Effector CD4-positive, alpha-beta T cell (primary cell): ENCODE measurements at places on chromosomes 6 and 20.
A peak's percentile ranks its signal among the peaks of the same experiment; 100 is the strongest.

GRCh38 chr6:36633915-36634314 is 39.8 kb downstream of the SRSF3 start:
- DNase-seq, result no peak

GRCh38 chr6:134247844-134248580 is 69.9 kb downstream of the SGK1 start:
- DNase-seq, result no peak

DNA sequence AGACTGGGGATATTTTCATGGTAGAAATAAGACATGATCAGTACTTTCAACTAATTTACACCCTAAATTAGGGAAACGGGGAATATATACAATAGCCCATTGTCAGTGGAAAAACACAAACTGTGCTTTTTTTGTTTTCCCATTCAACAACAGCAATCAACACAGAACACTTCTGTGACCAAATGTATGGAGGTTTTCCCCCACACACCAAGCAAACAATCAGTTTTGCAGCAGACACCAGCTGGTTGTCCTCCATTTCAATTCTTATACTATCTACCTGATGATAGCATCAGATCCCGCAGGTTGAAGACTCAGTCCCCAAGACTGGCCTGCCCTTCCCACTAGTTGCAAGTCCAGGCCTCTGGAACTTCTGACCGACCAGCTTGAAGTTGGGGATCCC is 4.5 kb downstream of the HINT3 start:
- DNase-seq, result no peak

DNA sequence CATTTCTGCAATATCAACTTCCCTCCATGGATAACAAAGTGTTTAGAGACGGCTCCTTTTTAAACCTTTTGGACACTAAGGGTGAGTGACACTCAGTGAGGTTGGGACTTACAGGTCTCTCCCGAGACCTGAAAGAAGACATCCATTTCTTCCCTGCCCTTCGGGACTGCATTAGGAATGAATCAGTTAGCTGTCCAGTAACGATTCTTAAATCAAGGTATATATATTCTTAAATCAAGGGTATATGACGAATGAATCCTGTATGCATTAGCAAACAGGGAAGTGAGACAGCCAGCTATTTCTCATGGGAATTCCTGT is 52.9 kb downstream of the EDN1 start:
- no peak for DNase-seq

DNA sequence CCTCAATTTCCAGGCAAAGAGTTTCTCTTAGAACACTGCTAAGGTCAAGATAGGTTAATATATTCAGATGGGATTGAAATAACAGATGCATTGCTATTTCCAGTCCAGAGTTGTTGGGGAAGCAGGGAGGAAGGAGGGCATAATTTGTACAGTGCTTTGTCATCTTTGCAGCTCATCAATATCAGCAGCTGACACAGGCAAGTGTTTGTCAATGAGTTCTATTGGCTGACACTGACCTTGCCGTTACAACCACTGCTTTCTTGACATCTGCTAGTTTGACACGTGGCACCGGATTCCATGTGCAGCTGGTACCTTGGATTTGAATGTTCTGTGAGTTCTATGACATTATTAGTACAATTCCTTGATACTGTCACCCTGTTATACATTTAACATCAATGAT is 28.0 kb upstream of the MLIP start:
- DNase-seq, result no peak

DNA sequence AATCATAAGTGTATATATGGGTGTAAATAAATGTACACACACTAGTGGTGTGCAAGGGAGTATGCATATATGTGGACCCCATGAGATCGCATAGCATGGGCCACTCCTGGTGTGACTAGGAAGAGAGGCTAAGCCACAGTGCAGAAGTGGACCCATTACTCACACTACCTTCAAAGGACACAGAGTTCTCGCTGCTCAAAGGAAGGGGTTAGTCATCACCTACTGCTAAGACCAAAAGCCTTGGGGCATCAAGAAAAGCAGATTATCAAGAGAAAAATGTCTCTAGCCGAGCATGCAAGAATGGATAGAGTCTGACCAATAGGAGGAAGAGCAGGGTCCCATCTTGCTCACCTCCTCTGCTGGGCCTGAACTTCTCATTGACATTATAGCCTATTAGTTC is 195.5 kb downstream of the MAFB start:
- no peak for DNase-seq

GRCh38 chr6:109609737-109610136 is 81.3 kb downstream of the AK9 start:
- DNase-seq, result no peak

GRCh38 chr6:97462938-97463598 is 180.1 kb upstream of the MMS22L start:
- no peak for DNase-seq

- no peak for DNase-seq
Observed at GRCh38 chr6:35218456-35218855, 4.7 kb downstream of the SCUBE3 start.

DNA sequence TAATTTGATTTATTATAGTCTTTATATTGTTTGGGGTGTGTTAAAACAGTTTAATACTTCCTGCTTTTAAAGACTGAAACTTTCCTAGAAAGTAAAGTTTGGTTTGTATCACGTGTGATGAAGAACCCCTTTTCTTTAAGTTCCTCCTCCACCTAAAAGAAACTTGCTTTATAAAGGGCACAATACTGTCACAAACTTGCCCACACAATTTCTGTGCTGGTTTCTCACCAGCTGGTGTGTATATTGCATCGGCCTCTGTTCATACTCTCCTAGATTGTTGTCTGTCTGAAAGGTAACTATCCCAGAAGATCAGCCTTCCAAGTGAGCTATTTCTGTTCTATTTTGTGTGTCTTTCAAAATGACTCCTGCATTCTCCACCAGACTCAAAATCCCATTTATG is 46.9 kb downstream of the ANKRD6 start:
- no peak for DNase-seq

DNA sequence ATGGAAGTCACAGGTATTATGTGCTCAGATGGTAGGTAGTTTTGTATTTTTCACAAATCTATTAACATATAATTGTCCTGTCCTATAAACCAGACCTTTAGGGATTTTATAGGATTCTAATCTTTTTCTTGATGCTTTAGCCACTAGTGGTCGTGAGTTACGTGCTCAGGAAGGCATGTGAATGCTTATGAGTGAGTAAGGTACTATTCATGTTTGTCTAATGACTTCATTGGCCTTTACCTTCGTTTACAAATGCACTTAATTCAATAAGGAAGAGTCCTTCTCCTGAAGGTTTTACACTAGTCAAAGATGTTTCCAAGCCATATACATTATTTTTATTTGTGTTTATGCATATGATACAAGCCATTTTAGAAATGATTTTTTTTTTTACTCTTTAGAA is 23.0 kb downstream of the PACRG start:
- DNase-seq, result no peak

GRCh38 chr6:11231564-11232192 is 790 bp downstream of the NEDD9 start:
- DNase-seq, result no peak

GRCh38 chr20:49562311-49563014 is 5.5 kb downstream of the PTGIS start:
- DNase-seq, result no peak

GRCh38 chr6:27250277-27251111 is 3.0 kb downstream of the PRSS16 start:
- DNase-seq, result peak; percentile 3

GRCh38 chr6:118641042-118641441 is 10.3 kb downstream of the CEP85L start:
- DNase-seq, result no peak

DNA sequence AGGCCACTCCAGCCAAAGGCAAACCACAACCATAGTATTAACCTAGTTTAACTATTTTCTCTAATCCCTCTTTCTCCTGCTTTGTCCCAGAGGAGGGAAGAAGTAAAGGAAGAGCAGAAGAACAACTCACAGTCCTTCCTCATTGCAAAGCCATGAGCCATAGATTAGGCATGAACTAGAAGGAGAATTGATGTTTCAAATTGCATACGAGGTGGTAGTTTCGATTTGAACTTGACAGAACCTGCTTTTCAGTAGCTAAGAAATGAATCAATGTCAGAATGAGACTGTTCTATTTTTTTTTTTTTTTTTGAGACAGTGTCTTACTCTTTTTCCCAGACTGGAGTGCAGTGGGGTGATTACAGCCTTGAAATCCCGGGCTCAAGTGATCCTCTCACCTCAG is 48.3 kb downstream of the PROKR2 start:
- no peak for DNase-seq

GRCh38 chr20:37749620-37750403 is 56.0 kb downstream of the CTNNBL1 start:
- DNase-seq, result no peak

DNA sequence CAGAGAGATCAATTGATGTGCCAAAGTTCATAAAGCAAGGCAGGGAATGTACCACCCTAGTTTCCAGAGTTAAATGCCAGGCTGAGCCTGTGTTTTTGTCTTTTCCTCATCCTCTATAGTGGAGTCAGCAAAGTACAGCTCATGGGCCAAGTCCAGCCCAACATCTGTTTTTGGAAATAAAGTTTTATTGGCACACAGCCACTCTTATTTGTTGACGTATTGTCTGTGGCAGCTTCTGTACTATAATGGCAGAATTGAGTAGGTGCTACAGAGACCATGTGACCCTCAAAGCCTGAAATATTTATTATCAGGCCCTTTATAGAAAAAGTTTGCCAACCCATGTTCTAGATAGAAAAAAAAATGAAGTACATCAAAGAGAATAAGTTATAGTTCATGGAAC is 187.0 kb downstream of the TSHZ2 start:
- no peak for DNase-seq

- DNase-seq, result no peak
Observed at GRCh38 chr6:30890646-30891449, 6.5 kb downstream of the DDR1 start.

DNA sequence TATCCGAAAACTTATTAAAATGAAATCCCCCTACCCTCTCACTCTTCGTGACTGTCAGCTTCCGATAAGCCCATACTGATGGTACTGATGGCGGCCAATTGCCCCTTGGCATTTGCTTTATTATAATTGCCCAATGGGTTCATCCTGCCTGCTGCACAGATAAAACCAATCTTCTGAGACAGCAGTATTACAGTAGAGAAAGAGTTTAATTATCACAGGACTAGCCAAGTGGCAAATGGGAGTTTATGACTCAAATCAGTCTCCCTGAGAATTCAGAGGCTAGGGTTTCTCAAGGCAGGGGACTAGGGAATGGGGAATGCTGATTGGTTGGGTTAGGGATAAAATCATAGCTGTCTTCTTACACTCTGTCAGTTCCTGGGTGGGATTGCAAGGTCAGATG is 259.5 kb downstream of the SOD2 start:
- DNase-seq, result no peak

- DNase-seq, result no peak
Observed at GRCh38 chr6:154865291-154865690, 129.8 kb upstream of the TIAM2 start.
